ENCODE measurements at places on chromosomes 3 and 15.

GRCh38 chr3:108719178-108719806 is 37.9 kb downstream of the RETNLB start:
- no peak for DNase-seq

DNA sequence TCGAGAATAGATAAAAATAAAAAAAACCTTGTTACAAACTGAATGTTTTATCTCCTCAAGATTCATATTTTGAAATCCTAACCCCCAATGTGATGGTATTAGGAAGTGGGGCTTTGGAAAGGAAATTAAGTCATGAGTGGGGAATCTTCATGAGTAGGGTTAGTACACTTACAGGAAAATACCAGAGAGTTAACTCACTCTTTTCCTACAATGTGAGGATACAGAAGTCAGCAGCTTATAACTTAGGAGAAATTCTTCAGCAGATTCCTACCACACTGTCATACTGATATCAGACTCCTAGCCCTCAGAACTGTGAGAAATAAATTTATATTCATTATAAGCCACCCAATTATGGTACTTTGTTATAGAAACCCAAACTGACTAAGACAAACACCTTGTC is 453.1 kb downstream of the GBE1 start:
- no peak for DNase-seq

GRCh38 chr3:112319516-112320276 is 13.3 kb upstream of the CD200 start:
- DNase-seq, result no peak

DNA sequence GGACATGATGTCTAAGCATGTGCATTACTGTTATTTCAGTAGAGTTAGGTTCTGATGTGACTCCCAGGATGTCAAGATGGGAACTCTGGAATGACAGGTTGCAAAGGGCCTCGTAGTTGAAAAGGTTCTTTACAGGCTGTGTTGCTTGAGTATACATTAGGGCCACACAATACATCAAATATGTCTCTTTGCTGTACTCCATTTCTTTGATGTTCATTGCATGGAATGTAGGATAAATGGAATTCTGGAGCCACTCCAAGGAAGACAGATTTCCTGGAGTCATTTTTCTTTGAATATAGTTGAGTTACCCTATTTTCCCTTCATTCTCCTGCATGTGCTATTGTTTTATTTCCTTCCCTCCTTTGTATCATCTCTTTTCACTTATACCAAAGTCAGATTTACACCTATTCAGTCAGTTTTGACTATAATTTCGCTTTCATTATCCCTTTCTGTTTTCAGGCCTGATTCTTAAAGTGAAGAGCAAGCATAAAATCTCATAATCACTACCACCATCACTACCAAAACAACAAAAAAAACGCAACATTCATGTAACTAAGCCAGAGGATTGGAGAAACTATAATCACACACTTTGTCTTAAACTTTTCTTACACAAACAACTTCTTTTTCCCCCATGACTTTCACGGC is 61.2 kb upstream of the PTX3 start:
- no peak for DNase-seq

GRCh38 chr3:28575746-28576613 is 227.4 kb upstream of the AZI2 start:
- no peak for DNase-seq

GRCh38 chr15:67472957-67473356 is 48.0 kb upstream of the C15orf61 start:
- no peak for DNase-seq

- DNase-seq, result peak; percentile 13
Measured at GRCh38 chr15:70505411-70505919, 257.9 kb downstream of the UACA start.

GRCh38 chr3:66747696-66748095 is 246.9 kb upstream of the LRIG1 start:
- no peak for DNase-seq

GRCh38 chr3:37136067-37136466 is 38.3 kb downstream of the LRRFIP2 start:
- DNase-seq, result no peak

- no peak for DNase-seq
Measured at GRCh38 chr3:143249014-143249413, 129.4 kb downstream of the CHST2 start.

DNA sequence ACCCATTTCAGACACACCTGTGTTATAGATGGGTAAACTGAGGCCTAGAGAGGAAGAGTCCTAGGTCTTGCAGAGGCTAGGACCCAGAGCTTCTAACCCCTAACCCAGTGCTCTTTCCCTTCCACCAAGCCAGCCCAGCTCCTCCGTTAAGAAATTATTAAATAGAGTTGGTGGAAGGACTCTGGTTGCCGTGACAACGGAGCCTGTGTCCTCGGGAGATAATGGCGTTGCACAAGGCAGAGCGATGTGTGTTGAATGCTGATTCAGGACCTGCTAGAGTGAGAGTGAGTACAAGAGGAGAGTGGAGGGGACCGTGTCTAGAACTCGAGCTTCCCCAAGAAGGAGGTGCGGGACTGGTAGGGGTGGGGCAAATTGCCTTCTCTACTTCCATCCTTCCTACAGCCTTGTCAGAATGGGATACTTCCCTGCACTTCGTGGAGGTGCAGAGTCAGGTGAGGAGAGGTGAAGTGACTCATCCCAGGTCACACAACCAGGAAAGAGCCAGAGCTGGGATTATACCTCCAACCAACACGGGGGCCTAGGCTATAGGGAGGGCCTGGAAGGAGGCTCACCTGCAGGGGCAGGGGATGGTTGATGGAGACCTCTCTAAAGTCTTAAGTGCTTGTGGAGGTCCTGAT is 8.6 kb downstream of the SLC6A1 start:
- DNase-seq, result no peak

GRCh38 chr15:87549296-87549695 is 707.2 kb downstream of the NTRK3 start:
- DNase-seq, result peak; percentile 27

- no peak for DNase-seq
Measured at GRCh38 chr3:88298189-88298588, 148.4 kb downstream of the C3orf38 start.

- no peak for DNase-seq
Measured at GRCh38 chr15:99414755-99415731, 150.7 kb upstream of the MEF2A start.

GRCh38 chr3:148981273-148981672 is 10.1 kb upstream of the GYG1 start:
- DNase-seq, result no peak

GRCh38 chr15:92687746-92688145 is 32.2 kb upstream of the FAM174B start:
- DNase-seq, result no peak

DNA sequence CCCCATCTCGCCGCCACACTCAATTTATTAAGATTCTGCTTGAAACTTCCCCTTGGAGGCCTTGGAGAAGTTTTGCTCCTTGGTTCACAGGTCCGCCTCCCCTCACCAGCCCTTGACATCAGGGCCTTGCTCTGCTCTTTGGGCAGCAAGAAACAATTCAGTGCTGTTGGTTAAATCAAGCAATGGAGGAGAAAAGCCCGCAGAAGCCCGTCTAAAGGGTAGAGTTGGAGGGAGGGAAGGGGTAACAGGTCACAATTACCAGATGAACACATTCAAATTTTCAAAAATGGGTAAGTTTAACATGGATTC is 429 bp downstream of the PARP9 start:
- no peak for DNase-seq

DNA sequence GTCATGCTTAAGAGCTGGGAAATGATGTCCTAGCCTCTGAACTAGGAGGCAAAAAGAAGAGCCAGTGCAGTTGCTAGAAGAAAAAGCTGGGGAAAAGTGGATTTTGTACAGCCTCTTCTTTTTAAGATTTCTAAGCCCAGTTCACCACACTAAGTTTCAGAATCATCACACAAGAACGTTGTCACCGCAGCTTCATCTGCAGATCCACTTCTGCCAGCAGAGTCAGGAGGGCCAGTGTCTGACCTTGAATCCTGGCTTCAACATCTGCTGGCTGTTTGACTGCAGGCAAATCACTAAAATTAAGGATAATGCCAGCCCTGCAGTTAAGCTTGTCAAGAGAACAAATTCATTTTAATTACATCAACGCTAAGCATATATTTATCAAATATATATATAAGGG is 36.2 kb downstream of the HDC start:
- DNase-seq, result no peak

- DNase-seq, result no peak
Measured at GRCh38 chr3:49427586-49427985, 1.5 kb downstream of the NICN1 start.

DNA sequence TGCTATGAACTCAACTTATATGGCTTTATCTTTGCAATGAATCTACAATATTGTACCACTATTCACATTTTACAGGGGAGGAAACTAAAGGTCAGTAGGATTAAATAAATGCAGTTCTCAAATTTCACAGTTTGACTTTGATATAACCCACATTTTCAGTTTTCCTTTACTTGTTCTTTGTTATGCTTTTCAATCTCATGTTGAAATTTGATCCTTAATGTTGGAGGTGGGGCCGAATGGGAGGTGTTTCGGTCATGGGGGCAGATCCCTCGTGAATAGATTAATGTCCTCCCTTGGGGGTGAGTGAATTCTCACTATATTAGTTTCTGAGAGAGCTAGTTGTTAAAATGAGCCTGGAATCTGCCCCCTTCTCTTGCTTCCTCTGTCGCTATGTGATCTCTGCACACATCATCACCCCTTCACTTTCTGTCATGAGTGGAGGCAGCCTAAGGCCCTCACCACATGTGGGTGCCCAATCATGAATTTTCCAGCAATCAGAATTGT is 44.7 kb downstream of the CD200 start:
- no peak for DNase-seq

- DNase-seq, result no peak
Measured at GRCh38 chr15:82552861-82553260, 12.6 kb upstream of the RPS17 start.

DNA sequence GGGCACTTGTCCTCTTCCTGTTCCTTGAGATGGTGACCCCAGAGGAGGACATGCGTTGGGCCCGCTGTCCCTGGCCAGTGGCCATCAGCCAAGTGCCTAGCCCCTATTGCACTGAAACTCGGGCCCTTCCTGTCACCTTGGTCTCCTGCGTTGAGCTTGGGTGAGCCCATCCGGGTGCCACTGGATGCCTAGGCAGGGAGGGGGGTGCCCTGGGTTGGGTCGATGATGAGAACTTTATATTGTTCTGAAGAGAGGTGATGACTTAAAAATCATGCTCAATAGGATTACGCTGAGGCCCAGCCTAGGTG is 221.8 kb downstream of the SNRPN start:
- DNase-seq, result no peak

DNA sequence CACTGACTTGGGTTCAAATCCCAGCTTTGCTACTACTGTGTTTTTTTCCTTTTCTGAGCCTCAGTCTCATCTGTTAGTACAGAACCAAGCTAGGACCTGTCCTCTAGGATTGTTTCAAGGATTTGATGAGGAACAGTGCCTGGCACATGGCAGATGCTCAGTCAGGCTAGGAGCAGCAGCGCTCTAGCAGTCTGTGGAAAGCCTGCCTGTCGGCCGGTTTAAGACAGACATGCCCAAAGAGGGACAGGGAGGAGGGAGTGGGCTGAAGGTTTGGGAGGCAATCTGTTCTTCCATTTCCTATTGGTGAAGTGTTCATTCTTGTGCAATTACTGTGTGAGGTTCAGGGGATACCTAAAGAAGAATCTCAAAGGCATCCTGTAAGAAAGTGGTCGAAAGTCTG is 35.1 kb upstream of the RGMA start:
- no peak for DNase-seq

DNA sequence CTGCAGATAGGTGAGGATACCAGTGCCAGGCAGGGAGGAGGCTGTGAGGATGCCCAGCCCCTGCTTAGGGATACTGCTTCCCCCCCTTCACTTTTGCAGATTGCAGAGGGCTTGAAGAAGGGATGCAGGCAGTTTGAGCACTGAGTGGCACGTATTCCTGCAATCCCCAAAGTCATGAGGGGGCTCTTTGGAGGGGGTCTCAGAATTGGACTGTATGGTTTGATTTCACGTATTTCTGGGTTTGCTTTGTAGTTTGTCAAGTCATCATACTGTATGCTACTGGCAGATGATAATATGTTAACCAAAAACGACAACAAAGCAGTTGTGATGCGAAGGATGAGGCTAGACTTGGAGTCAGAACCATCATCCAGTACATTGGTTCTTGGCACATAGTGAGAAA is 28.1 kb downstream of the CHST14 start:
- no peak for DNase-seq

- no peak for DNase-seq
Measured at GRCh38 chr3:8416965-8417364, 84.7 kb upstream of the LMCD1 start.
